ENCODE measurements at places on chromosomes 2 and 18.

DNA sequence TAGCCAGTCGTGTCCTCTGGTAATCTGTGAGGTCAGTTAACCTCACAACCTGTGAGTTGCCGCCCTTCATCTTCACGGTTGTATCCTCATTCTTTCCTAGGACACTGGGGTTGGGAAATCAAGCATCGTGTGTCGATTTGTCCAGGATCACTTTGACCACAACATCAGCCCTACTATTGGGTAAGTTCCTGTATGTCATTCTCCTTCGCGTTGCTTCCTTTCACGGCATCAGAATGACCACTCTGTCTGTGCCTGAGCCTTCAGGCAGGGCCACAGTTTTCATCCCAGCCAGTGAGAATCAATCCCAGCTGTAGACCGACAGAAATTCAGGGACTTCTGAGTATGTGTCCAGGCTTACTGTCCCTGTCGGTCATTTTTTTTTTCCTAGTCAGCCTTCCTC lies 67.1 kb downstream of the RAB31 start:
- no peak for DNase-seq

DNA sequence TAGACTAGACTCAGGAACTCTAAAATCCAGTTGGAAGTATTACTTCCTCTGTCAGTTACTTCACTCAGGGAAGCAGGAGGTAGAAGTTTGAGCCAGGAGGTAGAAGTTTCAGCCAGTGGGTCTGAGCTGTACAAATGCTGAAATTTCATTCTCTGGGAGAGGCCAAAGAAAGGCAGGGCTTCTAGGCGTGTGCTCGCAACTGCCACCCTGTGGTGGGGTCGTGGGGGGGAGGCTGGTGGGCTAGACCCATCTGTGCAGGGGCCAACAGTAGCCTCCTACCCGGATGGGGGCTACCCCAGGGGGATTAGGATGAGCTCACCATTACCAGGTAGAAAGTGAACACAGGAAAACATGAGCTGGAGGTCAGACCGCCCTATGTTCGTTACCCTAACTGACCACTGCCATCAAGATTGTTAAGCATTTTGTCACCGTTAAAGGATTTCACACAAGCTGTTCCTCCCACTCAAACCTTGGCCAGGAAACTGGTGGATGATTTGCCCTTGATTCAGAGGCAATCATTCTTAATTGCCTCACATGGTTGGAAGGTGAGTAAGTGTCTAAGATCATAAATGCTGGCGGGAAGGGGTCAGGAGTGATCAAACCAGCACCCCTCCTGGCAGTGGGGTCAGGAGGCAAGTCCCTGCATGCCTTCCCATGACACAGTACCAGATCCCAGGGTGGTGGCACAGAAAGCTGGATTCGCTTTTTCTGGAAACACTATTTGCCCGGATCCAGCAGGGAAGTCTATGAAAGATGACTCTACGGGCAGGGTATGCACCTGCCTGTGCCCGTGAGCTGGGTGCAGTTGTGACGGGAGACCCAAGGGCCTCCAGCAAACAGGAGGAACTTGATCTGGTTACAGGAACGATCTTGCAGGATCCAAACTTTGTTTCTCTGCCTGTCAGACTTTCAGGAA lies 5.2 kb upstream of the FHL2 start:
- no peak for DNase-seq

GRCh38 chr18:21763846-21764646 lies 23.5 kb downstream of the MIB1 start:
- no peak for DNase-seq

GRCh38 chr18:389658-390357 lies 110.7 kb downstream of the COLEC12 start:
- no peak for DNase-seq

DNA sequence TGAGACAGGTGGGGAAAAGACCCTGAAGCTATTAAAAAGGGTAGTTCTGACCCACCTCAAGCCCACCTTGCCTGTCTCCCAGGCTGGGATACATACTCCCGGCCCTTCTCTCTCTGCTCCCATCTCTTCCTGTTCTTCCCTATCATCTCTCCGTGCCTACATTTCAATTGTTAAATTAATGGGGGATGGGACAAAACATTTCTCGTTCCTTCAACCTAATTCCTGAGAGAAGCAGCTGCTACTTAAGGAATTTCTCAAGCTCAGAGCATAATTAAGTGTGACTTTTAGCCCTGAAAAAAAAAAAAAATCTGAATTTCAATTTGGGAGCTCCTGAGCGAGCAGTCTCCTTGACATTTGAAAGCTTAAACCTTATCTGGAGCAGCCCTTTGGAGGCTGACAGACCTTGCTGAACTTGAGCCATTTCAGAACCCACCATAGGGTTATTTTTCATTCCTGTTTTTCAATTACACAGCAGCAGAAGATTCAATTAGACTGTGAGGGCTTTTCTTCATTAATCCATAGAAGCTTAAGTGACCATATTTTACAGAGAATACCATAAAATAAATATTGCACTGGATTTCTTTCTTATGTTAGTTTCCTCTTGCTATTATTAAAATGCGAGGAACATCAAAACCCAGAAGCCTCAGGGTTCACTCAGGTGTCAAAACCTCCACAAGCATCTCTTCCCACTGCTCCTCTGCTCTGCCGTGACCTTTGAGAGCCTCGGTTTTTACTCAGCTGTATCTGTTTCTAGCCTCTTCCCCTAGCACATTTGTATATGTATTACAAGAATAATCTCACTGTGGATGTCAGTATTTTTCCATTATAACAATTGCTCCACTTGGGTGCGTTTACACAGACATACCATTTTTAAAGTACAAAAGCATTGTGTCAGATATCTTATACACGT lies 125.7 kb downstream of the B3GNT2 start:
- DNase-seq, result no peak

- DNase-seq, result no peak
Observed at GRCh38 chr2:219565130-219566080, 5.9 kb downstream of the OBSL1 start.

- DNase-seq, result no peak
Observed at GRCh38 chr2:196987649-196988364, 61.3 kb upstream of the PGAP1 start.

- DNase-seq, result no peak
Observed at GRCh38 chr2:71827524-71827901, 320.1 kb downstream of the CYP26B1 start.

- DNase-seq, result no peak
Observed at GRCh38 chr2:59322005-59322404, 1080.9 kb upstream of the FANCL start.

DNA sequence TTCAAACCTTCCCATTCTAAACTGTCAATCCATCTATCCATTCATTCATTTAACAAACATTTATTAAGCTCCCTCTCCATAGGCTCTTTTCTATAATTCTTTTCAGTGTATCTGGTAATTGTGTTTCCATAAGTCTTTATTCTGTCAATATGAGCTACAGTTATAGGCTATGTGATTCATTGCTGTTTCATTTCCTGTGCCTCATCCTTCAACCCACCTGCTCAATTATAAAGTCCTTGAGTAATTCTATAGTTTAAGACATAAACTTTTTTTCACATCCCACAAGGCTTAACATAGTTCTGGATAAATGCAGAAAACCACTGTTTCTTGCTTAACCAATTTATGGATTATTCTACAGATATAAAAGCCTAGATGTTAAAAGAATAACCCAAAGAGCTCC lies 84.2 kb upstream of the PIK3C3 start:
- DNase-seq, result no peak

- no peak for DNase-seq
Observed at GRCh38 chr2:105141099-105141614, 100.4 kb upstream of the GPR45 start.

DNA sequence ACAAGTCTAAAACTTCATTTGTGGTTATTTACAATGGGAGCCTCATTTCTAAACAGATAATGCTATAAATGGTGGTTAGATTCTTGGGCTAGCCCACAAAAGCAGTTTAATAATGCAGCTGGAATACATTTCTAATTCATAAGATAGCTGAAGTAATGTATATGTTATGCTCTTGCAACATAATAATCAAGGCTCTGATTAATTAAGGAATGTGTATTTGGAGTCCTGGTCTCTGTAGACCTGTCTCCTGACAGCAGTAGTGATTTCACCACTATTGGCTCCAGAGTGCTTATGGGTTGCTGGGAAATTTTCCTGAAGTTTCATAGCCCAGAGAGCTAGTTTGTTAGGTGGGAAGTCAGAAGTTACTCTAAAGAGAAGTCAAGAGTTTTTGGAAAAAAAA lies 21.3 kb upstream of the CDC42EP3 start:
- no peak for DNase-seq

- DNase-seq, result no peak
Observed at GRCh38 chr2:190328573-190329147, 9.0 kb upstream of the HIBCH start.

DNA sequence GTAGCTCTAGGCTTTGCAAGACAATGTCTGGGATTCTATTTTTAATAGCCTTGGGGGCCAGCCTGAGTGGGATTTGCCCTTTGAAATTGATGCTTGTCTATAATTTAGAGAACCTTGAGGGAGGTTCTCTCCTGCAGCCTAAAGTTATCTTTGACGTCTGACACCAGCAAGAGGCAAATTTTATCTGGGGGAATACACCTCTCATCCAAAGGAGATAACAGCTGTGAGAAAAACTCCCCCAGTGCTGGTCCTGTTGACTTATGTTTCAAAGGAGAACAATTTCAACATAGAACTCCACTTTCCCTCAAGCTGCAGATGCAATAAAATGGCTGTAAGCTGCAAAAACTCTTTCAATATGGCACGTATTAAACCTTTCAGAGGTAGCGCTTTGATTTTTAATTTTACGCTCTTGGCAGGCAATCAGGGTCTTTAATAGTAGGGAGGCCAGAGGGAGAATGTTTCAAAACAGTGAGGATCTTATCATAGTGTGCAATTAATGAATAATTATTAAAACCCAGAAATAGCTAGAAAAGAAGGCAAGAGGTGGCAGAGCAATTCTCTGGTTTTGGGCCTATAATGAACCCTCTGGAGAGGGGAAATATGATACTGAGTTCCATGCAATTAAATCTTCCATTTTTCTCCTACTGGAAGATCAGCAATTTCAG lies 62.4 kb downstream of the LYPD1 start:
- DNase-seq, result no peak

DNA sequence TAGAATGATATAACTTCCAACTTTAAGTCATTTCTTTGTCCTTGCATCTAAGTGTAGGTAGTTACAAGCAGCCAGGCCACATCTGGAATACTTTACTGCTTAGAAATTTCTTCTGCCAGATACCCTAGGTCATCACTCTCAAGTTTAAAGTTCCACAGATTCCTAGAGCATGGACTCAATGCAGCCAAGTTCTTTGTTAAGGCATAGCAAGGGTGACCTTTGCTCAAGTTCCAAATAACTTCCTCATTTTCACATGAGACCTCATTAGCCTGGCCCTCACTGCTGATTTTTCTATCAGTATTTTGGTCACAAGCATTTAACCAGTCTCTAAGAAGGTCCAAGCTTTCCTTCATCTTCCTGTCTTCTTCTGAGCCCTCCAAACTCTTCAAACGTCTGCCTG lies 7.8 kb upstream of the UGT1A9 start:
- DNase-seq, result no peak

DNA sequence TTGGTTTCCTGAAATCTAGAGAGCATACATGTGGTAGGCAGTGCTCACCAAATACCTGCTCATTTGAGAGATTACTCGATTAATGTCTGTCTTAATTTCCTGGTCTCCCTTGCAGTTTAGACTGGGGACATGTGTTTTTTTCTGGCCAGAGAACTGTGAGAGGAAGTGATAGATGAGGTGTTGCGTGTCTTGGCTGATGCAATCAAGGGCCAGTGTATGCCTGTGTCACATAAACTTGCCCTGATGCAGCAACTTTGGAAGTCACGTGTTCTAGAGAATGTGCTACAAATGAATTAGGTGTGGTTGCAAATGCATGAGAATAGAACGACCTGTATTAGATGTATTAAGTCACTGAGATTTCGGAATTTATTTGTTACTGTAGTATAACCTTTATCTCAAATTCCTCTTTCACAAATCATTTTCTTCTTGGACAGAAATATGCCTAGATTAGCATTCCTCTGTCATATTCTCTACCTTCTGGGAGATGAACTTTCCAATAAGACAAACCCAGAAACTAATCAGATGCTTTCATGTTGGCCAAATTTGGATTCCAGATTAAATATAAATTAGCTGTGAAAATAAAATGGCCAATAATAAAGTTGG lies 9.9 kb upstream of the IL1A start:
- no peak for DNase-seq

- no peak for DNase-seq
Observed at GRCh38 chr2:239300242-239300641, 100.6 kb downstream of the HDAC4 start.

- no peak for DNase-seq
Observed at GRCh38 chr2:224178056-224178455, 139.0 kb upstream of the SERPINE2 start.

DNA sequence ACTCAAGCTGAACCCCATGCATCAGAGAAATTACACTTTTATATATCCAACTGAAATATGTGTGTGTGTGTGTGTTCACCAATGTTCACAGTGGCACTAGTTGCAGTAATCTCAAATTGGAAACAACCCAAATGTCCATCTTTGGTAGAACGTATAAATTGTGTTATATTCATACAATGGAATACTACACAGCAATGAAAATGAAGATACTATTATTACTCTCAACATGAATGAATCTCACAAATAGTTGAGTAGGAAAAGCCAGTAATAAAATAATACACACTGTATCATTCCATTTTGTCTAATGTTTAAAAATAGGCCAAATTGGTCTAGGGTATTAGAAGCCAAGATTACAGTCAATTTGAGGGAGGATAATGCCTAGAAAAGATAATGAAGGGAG lies 48.0 kb upstream of the NFE2L2 start:
- DNase-seq, result no peak

DNA sequence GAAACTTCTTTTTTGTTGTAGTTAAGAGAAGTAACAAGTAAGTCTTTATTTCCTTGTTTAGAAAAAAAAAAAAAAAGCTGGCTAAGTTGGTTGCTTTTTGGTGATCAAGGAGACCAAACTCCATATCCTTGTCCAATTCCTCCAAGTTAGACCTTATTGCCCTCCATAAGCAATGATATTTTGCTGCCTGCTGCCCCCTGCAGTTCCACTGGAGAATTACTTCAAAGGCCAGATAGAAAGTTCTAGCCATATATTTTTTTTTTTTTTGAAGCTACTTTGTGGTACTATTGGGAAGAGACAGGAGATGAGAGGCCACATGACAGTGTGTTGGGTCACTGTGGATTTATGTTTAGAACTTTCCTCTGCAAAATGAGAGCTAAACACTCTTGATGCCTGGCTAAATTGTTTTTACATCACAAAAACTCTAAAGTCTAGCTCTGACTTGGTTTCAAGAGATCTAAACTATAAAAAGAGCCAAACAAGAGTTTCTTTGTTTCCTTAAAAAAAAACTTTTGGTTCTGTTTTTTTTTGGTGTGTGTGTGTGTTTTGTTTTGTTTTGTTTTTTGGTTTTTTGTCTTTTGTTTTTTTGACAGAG lies 80.7 kb upstream of the RASGRP3 start:
- no peak for DNase-seq

GRCh38 chr2:37993143-37993542 lies 68.1 kb downstream of the RMDN2 start:
- no peak for DNase-seq

DNA sequence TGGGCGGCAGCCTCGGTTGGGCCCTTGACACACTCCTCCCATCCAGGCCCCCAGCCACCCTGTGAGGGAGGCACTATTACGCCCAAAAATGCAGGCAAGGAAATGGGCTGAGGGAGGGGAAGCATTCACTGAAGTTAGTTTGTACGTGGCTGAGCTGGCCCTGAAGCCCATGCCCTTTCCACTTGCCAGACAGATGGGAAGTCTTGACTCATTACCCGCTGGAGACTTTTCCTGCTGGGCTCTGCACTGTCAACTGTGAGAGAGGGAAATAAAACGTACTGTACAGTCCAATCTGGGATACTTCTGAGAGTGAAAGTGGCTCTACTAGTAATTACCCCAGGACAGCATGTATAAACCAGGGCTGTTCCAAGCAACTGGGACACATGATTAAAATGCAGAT lies 125.9 kb downstream of the MSH2 start:
- DNase-seq, result no peak

Data from iPS DF 6.9 (cell line).